ENCODE measurements at places on chromosomes 13 and 19. TPM values are rescaled to one million over a fixed set of nuclear protein-coding genes. Genes with fewer than 3 reads are reported as not detected.

DNA sequence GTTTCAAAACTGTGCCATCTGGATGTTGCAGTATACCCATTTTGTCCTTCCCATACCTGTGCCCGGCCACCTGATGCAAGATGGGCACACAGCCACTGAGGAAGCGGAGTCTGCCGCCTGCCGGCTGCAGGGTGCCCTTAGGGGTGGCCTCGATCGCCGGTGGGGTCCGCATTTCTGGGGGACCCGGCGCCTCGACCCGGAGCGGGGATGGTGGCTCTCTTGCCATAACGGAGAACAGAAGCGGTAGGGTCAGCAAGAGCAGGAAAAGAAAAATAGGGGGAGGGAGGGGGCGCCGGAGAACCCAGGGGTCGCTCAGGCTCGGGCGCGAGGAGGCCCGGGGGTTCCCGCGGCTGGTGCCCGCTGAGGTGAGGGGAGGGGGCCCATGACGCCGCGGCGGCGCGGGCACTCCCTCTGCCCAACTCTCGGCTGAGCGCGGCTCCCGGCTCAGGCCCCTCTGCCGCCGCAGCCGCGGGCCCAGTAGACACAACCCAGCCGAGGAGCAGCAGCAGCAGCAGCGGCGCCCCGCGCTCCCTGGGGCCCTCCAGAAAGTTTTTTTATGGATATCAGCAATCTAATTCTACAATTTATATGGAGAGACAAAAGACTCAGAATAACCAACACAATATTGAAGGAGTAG, 13.8 kb upstream of the CYP4F2 start:
- H3K4me3 ChIP-seq = no peak overlapping the region
- no peak for DNase-seq
- H3K36me3 ChIP-seq = no peaks in the 10 kb centered on the region
- no peak overlapping the region for H3K27ac ChIP-seq

DNA sequence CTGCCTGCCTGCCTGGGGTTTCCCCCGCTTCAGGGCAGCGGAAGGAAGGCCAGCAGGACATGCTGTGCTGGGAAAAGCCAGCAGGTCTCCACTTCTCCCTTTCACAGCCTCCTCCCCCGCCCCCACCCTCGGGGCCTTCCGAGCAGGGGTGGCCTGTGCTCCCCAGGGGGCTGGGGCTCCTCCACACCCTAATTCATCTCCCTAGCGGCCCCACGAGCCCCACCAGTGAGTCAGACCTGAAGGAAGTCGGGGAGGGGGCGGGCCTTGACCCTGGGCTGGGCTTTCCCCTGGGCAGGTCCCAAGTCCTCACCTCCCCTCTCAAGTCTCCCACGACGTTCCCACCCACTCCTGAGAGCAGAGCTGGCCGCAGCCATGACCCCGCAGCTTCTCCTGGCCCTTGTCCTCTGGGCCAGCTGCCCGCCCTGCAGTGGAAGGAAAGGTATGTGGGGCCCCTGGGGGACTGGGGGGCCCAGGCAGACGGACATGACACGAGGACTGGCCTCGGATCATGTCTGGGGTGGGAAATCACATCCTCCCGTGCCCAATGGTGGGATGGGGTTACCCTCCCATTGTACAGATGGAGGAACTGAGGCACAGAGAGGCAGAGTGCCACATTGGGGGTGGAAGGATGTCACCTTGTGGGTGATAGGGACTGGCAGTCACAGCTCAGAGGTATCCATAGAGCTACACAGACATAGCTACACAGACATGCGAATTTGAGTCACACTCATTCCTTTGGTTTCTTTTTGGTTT, at the start of gene EBI3:
EBI3 (plus strand) TSS at position 345 of the 753 bp plus-strand sequence; CDS start at position 373, 28 bp downstream.
- H3K27ac ChIP-seq = no peak within 1 kb of the TSS
- peak; percentile 33 for DNase-seq
- peak within 1 kb of the TSS; percentile 22 for H3K4me3 ChIP-seq
- H3K4me1 ChIP-seq = no peaks in the 10 kb centered on the region
- H3K36me3 ChIP-seq = no peaks in the 10 kb centered on the region

- peak overlapping the region; percentile 78 for H3K27ac ChIP-seq
- peak; percentile 52 for DNase-seq
- H3K4me1 ChIP-seq = peaks cover 24% of the 10 kb centered on the region
- H3K36me3 ChIP-seq = no peaks in the 10 kb centered on the region
- no peak overlapping the region for H3K4me3 ChIP-seq
Observed at GRCh38 chr19:19475849-19476828, 39.2 kb downstream of the TSSK6 start.

DNA sequence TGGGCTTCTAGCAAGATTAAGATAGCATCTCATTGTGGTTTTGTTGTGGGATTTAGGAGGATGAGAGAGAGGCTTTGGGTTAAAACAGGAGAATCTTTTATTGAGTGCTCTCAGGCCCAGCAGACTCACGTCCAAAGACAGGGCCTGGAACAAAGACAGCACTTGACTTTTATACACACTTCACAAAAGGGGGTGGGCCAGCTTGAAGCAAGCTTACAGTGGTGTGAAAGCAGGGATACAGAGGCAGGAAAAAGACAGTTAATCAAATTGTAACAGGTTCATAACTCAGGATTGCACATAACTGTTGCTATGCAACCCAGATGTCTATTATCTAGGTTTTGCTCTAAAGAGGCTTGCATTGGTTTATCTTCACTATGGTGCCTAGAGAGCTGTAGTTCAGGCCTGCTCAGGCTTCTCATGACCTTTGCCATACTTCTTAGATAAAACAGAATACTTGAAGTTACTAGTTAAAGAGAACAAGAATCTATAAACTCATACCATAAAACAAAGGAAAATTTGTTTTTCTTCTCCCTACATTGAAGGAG, 42.2 kb upstream of the CEACAM21 start:
- no peaks in the 10 kb centered on the region for H3K36me3 ChIP-seq
- H3K4me1 ChIP-seq = peaks cover 5% of the 10 kb centered on the region
- H3K4me3 ChIP-seq = no peak overlapping the region
- H3K27ac ChIP-seq = no peak overlapping the region
- H3K27me3 ChIP-seq = no peaks in the 10 kb centered on the region

GRCh38 chr19:44596428-44597130, 16.8 kb upstream of the IGSF23 start:
- H3K4me3 ChIP-seq = no peak overlapping the region
- H3K36me3 ChIP-seq = no peaks in the 10 kb centered on the region
- peaks cover 26% of the 10 kb centered on the region for H3K27me3 ChIP-seq
- no peak for DNase-seq
- H3K27ac ChIP-seq = no peak overlapping the region

- DNase-seq = no peak
- H3K4me3 ChIP-seq = no peak overlapping the region
- no peaks in the 10 kb centered on the region for H3K36me3 ChIP-seq
- no peaks in the 10 kb centered on the region for H3K27me3 ChIP-seq
- H3K27ac ChIP-seq = no peak overlapping the region
- no peaks in the 10 kb centered on the region for H3K4me1 ChIP-seq
Observed at GRCh38 chr13:63184693-63185092, 1769.0 kb upstream of the PCDH20 start.

Gene ZNF793
- total RNA-seq = 1.3 TPM

Gene IGFL2
- not detected for total RNA-seq

- no peaks in the 10 kb centered on the region for H3K27me3 ChIP-seq
- H3K27ac ChIP-seq = no peak overlapping the region
- H3K36me3 ChIP-seq = no peaks in the 10 kb centered on the region
- no peak for DNase-seq
Observed at GRCh38 chr13:93549326-93550005, 322.9 kb downstream of the GPC6 start.

DNA sequence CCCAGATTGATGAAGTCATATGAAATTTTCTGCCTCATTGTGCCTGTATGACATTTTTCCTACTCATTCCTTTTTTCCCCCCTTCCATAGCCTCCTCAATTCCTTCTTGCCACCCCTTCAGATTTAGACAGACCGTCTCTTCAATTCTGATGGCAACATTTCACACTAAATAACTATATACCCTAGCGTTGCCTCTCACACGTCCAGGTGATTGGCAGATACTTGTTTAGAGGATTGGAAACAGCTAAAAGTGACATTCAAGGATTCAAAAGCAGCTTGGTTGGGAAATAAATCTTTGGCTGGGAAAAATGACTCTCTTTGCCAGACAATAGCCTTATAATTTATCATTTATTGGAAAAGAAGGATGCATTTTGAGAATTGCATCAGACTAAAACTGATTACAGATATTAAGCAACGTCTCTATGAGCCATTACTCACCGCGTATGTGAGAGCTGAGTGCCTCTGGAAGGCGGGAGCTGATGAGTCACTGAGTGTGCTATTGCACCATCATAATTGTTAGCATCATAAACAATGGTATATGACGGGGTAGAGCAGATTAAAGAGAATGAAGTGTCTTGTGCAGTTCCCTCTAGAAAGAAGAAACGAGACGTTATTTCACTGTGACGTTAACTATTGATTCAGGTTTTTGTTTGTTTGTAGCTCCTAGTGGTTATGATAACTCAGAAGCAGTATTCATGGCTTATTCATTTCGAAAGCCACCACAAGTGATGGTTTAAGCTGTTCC, 61.1 kb upstream of the FAM216B start:
- H3K4me3 ChIP-seq = no peak overlapping the region
- H3K27me3 ChIP-seq = no peaks in the 10 kb centered on the region
- no peaks in the 10 kb centered on the region for H3K36me3 ChIP-seq
- DNase-seq = no peak

DNA sequence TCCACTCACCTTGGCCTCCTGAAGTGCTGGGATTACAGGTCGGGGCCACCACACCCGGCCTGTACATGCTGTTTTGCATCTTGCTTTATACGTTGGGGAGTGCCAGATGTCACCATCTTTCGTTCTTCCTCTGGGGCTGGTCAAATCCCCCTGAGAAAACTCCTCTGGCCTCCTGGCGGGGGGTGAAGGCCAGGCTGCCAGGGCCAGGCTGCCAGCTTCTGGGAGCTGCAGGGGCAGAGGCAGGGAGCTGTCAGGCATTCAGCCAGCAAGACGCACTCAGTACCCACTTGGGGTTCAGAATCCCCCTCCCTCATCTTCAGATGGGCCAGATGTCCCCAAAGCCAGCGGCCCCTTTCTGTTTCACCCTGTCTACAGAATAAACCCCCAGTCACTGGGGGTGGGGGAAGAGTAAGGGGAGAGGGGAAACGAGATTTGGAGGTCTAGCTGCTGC, 16.1 kb downstream of the ZSWIM9 start:
- H3K4me3 ChIP-seq = no peak overlapping the region
- H3K4me1 ChIP-seq = no peaks in the 10 kb centered on the region
- H3K36me3 ChIP-seq = peaks cover 8% of the 10 kb centered on the region
- no peak overlapping the region for H3K27ac ChIP-seq
- no peaks in the 10 kb centered on the region for H3K27me3 ChIP-seq

DNA sequence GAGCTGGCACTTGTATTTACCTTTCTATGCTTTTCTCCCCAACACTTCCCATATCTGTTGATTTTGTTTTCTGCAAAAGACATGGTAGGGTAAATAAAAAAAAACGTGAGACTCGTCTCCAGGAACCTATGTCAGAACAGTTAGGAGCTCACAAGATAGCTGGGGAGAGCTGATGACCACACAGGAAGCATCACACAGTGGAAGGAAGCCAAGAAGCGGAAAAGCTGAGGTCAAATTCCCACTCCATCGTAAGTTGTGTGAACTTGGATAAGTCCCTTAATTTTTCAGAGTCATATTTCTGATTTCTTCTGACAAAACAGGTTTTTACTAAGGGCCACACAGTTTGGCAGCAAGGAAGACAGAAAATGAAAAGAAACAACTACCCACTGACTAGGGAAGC, 199.6 kb downstream of the KLF5 start:
- DNase-seq = no peak
- no peaks in the 10 kb centered on the region for H3K4me1 ChIP-seq
- no peaks in the 10 kb centered on the region for H3K36me3 ChIP-seq
- no peak overlapping the region for H3K4me3 ChIP-seq
- no peak overlapping the region for H3K27ac ChIP-seq

Gene TMEM238
- total RNA-seq = 1.1 TPM

DNA sequence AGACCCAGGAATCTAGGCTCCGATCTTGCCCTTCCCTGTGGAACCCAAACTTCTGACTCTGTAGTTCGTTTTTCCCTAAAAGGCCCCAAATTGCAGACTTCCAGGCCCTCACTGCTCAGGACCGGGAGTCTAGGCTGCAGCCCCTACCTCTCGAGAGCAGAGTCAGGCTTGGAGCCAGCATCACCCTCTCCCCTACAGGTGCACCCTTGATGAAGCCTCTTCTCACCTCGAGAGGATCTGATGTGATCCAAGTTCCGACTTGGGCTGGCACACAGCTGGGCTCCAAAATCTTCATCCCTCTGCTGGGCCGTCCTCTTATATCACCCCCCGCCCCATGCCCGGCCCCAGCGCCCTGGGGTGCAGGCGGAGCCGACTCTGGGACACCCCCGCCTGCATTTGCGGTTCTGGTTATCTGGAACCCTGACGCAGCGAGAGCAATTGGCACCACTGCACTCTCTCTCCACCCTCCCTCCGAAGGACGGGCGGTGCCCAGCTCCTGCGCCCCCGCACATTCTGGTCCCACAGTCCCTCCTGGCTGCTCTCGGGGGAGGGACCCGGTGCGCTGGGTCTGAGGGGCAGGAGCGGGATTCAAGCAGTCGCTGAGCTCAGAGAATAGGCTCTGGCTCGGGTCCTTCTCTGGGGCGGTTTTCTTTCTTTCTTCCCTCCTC, at the start of gene KLK7:
KLK7 (minus strand) TSS at position 293 of the 668 bp plus-strand sequence. CDS start 1,518 bp downstream, outside the sequence.
- no peak within 1 kb of the TSS for H3K4me3 ChIP-seq
- no peaks in the 10 kb centered on the region for H3K36me3 ChIP-seq
- no peaks in the 10 kb centered on the region for H3K4me1 ChIP-seq
- H3K27ac ChIP-seq = no peak within 1 kb of the TSS
- H3K27me3 ChIP-seq = no peaks in the 10 kb centered on the region
- DNase-seq = no peak

- no peak overlapping the region for H3K4me3 ChIP-seq
- DNase-seq = no peak
- no peaks in the 10 kb centered on the region for H3K27me3 ChIP-seq
Observed at GRCh38 chr13:51912091-51912490, 50.3 kb downstream of the CCDC70 start.

GRCh38 chr19:18939922-18940768, 872 bp downstream of the HOMER3 start:
- peak; percentile 76 for DNase-seq
- peak overlapping the region; percentile 89 for H3K4me3 ChIP-seq
- peak overlapping the region; percentile 82 for H3K27ac ChIP-seq
- H3K4me1 ChIP-seq = peaks cover 8% of the 10 kb centered on the region
- H3K27me3 ChIP-seq = no peaks in the 10 kb centered on the region

Gene LRRC8E
- 0.07 TPM for total RNA-seq
